ENCODE measurements at places on chromosomes 4 and X.

GRCh38 chr4:126725906-126726305 lies 906.9 kb upstream of the INTU start:
- no peak for DNase-seq

DNA sequence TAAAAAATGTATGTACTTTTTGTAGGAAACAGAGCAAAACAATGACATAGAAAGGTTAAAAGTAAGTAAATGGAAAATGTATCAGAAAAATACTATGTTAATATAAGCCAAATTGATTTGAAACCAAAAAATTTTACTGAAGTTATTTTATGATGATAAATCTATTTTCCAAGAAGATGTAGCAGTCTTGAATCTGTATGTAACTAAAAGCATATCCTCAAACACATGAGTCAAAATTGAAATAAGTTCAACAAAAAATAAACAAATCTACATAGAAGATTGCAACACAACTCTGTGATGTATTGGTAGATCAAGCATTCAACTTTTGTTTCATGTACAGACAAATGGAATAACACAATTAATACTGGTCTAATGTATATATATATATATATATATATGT lies 450.0 kb downstream of the SPRY1 start:
- DNase-seq: no peak

DNA sequence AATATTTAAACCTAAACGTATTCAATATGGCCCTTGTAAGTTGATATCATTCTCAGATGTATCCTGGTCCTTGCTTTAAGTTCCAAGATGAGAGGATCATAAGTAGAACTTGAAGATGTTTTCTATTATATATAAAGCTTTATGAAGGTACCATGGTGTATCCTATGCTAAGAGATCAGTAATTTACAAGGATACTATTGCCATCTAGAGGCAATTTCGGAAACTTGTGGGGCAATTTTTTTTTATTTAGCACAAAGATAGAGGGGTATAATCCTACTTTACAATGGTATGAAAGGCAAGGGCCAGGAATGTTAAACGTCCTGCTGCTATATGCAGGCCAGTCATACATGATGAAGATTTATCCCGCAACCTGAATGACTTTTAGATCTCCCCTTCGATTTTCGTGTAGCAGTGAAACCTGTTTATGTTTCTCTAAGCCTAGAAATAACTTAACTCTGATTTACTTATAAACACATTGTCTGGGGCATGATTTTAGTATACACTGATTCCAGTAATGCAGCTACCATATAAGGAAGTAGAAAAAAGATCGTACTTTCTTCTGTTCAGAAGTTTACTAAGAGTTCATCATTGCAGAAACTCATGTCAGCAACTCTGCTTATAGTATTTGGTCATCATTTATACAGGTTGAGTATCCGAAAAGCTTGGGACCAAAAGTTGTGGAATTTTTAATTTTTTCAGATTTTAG lies 2.6 kb downstream of the SLC25A31 start:
- DNase-seq: no peak

- DNase-seq: no peak
Observed at GRCh38 chr4:158906073-158906472, 137.2 kb downstream of the FNIP2 start.

- DNase-seq: no peak
Observed at GRCh38 chr4:121155893-121156292, 8.2 kb downstream of the TNIP3 start.

DNA sequence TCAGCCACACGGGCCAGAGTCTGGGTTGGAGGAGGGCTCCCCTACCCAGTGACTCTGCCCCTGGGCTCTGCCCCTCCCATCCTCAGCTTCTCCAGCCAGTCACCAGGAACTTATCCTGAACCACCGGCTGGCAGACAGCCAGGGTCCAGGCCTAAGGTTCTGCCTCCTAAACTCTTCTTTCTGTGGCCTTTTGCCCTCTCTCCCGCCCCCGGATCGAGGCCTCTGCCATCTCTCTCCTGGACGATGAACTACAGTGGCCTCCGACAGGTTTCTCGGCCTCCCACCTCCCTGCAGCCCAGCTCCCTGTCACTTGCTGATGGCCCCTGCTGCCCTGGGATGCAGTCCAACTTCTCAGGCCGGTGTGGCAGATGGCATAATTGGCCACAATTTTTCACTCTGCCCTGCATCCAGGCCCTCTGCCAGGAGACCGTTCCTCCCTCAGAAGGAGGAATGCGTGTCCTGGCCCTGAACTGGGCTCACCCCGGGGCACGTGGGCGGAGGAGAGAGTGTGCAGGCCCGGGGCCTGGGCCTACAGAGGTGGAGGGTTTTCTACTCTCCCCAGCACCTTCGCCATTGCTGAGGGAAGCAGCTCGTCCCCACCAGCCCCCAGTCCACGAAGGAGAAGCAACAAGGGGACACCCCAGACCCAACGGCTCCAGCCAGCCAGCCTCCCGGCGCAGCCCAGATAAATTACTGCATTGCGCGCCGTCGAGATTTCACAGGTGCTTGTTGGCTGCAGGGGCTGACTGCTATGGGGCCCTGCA lies 81.9 kb upstream of the LRPAP1 start:
- DNase-seq: peak; percentile 42

- no peak for DNase-seq
Observed at GRCh38 chr4:1133033-1133432, 19.7 kb upstream of the RNF212 start.

GRCh38 chr4:129804461-129804981 lies 708.6 kb downstream of the C4orf33 start:
- no peak for DNase-seq

DNA sequence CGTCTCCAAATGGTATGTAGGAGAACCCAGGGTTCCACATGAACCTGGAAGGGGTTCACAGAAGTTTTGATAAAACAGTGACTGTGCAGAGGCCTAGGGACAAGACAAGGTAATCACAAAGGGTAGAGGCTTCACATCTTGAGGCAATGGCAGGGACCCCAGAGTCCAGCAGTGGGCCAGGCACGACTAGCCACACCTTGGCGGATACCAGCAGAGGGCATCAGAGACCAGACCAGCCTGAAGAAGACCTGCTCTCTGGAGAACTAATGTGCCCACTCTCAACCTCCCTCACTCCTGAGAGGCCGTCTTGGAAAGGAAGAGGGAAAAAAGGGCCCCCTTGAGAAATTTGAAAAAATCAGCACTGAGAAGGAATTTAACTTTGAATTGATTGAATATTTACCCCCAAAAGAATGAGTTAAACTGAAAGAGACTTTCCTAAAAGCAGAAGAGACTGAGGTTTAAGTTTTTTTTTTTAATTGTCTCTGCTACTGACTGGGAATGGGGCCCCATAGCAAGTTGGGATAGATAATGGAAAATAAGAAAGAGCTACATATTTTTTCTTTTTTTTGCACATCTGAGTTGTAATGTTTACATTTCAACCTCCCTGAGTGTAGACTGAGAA lies 243.8 kb upstream of the JADE1 start:
- DNase-seq: peak; percentile 91

DNA sequence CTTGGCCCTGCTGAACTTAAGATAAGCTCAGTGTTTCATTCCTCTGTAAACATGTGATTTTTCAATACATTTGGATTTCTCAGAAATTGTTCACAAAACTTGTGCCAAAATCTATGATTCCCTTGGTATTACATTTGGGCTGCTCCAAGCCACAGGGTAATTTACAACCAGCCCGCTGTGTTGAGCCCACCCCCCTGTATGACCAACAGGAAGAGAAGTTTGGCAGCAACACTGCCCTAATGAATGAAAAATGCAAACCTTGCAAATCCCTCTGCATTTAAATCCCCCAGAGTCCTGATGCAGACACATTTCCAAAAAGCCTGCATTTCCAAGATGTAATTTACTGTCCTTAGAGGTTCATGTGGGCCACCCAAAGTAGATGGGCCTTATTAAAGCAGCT lies 34.1 kb upstream of the GAB1 start:
- peak; percentile 53 for DNase-seq

DNA sequence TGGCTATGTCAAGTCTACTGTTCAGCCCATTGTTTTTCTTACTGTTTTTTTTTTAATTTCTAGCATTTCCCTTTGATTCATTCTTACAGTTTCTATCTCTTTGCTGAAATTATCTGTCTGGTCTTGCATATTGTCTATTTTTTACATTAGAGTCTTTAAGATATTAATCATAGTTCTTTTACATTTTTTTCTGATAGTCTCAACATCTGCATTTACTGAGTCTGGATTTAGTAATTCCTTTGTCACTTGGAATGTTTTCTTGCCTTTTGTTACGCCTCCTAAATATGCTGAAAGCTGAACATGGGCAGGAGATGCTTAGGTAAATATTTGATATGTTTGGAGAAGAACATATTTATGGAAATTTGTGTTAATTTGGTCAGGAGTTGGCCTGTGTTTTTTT lies 10.4 kb downstream of the JADE3 start:
- DNase-seq: no peak

- no peak for DNase-seq
Observed at GRCh38 chrX:65195621-65196020, 219.4 kb upstream of the ZC4H2 start.

DNA sequence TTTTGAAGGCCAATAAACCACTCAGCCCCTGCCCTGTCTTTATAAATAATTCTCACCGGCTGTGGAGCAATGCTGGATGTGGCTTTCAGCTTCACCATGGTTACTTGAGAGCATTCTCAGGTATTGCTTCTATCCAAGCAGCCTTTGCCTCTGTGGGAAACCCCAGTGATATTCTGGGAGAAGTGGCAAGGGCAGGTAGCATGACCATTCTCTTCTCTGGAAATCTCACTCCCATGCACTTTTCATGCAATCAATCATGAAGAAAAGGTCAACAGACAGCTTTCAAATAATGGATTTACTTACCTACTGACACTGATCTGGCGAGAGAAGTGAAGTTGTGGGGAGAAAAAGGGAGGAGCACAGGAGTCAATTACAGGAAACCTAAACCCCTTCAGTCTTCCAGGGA lies 49.5 kb downstream of the UNC5C start:
- no peak for DNase-seq

GRCh38 chr4:40846532-40846931 lies 96.8 kb downstream of the NSUN7 start:
- DNase-seq: no peak

DNA sequence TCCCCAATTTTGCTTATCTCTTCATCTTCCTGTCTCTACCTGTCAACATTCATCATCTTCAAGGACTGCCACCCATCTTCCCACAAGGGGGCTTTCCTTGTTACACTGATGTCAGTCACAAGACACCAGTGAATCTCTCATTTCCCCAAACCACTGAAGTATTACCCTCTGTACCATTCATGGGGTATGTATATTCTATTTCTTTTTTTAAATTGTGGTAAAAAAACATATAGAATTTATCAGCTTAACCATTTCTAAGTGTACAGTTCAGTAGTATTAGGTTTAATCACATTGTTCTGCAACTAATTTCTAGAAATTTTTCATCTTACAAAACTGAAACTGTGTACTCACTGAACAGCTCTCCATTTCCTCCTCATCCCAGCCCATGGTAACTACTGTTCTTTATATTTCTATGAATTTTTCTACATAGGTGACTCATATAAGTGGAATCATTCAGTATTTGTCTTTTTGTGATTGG lies 98.6 kb downstream of the LARP7 start:
- no peak for DNase-seq

- DNase-seq: no peak
Observed at GRCh38 chr4:61389640-61390039, 189.5 kb downstream of the ADGRL3 start.

DNA sequence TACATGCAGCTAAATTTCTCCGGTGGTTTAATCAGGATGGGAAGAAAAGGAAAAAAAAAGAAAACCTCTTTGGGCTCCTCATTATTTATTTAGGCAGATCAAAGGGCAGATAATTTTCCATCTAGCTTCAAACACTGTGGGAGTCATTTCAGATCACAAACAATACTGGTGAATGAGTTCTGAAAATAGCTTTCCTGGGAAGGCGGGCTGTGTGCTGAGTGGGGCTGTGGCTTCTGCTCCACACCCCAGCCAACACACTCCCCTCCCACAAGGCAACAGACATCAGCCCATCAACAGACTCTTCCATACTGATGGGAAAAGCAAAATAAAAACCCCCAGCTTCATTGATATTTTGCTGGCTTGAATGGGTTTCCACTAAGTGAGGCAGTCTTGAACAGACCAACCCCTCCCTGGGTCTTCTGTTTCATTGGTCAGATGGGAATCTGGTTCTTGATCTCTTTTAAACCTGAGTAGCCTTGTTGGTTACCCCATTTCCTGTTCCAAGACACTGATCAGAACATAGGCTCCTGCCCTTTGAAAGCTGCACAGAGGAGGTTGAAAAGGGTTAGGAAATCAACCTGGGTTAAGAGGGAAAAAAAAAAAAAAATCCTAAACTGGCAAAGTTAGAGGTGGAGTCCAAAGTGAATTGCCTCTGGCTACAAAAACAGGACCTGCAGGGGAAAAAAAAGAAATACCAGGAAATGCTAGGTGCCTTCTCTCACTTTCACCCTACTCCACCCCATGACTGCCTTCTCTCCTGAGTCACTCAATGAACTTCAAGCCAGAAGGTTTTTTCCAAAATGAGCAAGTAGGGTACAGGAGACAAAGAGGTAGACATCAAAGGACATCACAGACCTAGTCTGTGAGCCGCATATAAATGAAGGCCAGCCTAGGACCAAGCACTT lies 20.0 kb downstream of the AMOT start:
- no peak for DNase-seq

GRCh38 chr4:169963998-169964397 lies 62.2 kb downstream of the MFAP3L start:
- no peak for DNase-seq

- DNase-seq: peak; percentile 53
Observed at GRCh38 chr4:120685756-120686278, 236.7 kb downstream of the PRDM5 start.

GRCh38 chr4:17557880-17558279 lies 19.1 kb upstream of the LAP3 start:
- no peak for DNase-seq

GRCh38 chrX:136768469-136769084 lies 12.2 kb downstream of the ARHGEF6 start:
- DNase-seq: peak; percentile 63

DNA sequence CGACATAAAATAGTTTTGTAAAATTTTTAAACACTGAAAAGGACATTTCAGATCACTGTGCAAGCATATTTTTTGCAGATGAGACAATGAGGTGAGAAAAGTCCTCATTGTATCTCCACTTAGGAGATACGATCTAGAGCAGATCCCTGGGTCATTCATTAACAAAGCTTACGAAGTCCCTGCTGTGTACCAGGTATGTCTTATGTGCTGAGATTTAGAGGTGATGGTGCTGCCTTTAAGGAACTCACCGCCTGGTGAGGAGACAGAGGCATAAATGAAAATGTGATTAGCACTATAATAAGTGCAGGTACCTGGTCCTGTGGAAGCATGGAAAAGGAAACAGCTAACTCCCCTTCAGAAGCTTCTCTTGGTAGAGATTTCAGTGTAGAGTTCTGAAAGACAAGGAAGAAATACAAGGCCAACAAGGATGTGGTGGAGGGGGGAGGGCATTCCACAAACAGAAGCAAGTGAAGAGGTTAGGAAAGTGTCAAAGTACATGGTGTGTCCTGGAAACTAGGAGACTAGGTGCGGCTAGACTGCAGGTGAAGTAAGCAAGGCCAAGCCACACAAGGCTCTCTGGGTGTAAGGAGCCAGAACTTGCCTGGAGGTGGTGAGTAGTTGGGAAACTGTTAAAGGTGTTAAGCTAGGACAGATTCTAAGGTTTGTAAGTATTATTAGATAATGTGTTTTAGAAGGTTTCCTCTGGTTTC lies 1.5 kb upstream of the NDNF start:
- peak; percentile 64 for DNase-seq

Measured in endodermal cell (in vitro differentiated cells).